ENCODE measurements at places on chromosomes 3 and 15. TPM values are rescaled to one million over a fixed set of nuclear protein-coding genes. Genes with fewer than 3 reads are reported as not detected.
A peak's percentile ranks its signal among the peaks of the same experiment; 100 is the strongest.

PROS1 gene
- 87.5 TPM for total RNA-seq

RARB gene
- 4.1 TPM for total RNA-seq

ANP32A gene
- total RNA-seq, result 27.4 TPM

CYP11A1 gene
- total RNA-seq, result 2.1 TPM

DYNLT2B gene
- total RNA-seq, result 10.9 TPM

OR4F15 gene
- total RNA-seq, result not detected

EPB42 gene
- not detected for total RNA-seq

ISL2 gene
- 0.29 TPM for total RNA-seq

DNA sequence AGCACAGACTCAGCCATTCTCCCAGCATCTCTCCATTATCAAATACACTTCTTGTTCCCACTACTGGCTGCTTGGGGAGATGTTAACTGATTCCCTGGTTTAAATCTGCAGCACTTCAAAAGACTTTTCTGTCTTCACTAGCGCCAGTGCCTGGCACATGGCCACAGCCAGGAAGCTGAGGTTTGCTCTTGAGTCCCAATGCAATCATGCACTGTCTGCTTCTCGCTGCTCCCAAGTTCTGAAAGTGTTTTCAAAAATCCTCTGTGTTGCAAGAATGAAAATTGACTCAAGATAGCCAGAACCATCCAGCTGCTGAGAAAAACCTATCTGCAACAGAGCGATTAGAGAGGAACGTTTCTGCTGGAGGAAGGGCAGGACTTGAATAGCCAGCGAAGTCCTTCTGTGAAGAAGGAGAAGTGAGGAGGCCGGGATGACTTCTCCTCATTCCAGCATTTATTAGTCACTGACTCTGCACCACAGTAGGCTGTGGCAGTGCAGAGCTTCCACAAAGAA is 358.4 kb upstream of the NR2F2 start:
- peak; percentile 35 for DNase-seq

- DNase-seq, result no peak
Observed at GRCh38 chr15:97998307-97999071, 38.0 kb downstream of the ARRDC4 start.

DNA sequence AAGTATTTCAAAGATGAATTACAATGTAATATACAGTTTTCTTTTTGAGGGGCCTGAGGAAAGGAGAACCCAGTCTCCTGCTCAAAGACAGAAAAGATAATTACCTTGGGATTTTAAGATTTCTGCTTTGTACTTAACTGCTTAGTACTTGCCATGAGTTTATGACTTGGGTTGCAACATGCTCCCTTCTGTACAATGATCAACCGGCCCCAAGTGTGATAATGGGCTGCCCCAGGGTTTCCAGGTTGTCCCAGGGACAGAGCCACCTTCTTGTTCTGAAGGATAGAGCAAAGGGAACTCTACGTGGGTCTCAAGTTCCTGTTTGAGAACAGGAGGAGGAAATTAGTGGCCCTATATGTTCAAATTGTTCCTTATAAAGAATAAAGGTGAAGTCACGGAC is 104.8 kb downstream of the ABHD5 start:
- DNase-seq, result no peak

DNA sequence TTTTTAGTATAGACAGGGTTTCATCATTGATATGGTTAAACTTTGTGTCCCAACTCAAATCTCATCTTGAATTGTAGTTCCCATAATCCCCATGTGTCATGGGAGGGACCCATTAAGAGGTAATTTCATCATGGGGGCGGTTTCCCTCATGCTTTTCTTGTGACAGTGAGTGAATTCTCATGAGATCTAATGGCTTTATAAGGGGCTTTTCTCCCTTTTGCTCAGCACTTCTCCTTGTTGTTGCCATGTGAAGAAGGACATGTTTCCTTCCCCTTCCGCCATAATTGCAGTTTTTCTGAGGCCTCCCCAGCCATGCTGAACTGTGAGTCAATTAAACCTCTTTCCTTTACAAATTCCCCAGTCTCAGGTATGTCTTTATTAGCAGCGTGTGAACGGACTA is 20.2 kb upstream of the ZNF710 start:
- DNase-seq, result no peak

DNA sequence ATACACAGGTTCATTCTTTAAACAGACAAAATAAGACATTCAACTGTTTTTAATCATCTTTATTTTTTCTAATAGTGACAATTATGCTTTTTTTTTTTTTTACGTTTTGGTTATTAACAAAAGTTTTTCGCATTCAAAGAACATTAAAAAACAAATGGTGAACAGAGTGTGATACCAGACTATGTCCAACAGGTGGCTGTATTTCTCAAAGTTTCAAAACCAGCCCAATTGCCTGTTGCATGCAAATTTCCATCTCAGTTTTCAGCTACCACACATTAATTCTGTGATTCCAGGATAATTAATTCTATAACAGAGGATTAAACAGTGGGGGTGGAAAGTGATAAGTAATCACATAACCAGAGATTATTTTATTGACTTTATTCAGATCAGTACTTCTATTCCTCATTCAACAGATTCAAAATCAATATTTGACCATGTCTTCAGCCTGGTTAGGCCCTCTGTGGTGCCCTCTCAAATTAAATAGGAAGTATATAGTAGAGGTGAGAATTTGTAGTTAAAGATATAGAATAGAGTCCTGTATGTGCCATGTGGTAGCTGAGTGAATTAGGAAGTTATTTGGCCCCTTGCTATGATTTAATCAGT is 122.2 kb upstream of the DCBLD2 start:
- peak; percentile 5 for DNase-seq

- DNase-seq, result peak; percentile 21
Observed at GRCh38 chr3:185527364-185527763, 25.0 kb downstream of the LIPH start.

DNA sequence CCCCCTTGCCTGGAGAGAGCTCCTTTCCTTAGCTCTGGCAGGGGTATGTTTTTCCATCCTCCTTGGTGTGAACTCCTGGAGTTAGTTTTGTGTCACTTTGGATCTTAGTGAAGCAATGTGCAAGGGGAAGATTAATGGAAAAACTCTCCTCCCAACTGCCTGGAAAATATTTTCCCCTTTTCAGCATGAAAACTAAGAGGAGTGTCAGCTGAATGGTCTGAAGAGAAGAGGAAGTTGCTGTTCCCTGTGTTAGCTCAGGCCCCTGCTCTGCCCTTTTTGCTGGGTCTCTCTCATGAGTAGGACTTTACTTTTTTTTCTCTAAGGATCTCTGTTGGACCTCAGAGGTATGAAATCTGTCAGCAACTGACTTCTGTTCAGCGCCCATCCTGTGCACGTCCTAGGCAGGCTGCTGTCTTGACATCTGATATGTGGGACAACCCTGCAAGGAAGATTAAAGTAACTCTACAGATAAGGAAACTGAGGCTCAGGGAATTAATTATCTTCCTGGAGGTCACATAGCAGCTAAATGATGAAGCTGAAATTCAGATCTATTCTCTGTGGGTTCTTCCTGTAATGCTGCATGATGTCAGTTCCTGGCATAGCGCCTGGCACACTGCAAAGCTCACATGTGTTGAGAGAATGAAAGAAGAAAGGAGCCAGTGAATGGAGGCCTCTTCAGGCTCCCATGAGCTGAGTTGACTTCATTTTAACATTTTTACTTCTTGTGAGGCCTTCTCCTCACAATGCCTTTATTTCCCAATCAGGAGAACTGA is 109.7 kb upstream of the GALNT15 start:
- no peak for DNase-seq

GRCh38 chr3:140972833-140973232 is 31.2 kb downstream of the SLC25A36 start:
- DNase-seq, result no peak

- no peak for DNase-seq
Observed at GRCh38 chr15:73593304-73594074, 39.7 kb downstream of the NPTN start.

DNA sequence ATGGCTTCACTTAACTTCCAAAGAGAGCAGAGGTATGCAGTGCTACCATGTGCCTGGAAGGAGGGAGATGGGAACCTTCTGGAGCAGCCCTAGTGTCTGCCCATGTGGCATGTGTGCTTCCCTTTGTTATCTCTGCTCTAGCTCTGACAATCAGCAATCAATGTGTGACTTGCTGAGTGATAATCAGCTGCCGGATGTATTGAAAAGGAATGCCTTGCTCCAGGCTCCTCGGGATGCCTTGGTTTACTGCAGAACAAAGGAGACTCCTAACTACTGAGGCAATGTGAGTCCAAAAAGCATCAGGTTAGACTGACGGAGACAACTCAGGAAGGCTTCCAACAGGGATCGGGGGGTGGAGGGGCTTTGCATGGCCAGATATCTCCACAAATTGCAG is 36.0 kb upstream of the CORO2B start:
- no peak for DNase-seq

DNA sequence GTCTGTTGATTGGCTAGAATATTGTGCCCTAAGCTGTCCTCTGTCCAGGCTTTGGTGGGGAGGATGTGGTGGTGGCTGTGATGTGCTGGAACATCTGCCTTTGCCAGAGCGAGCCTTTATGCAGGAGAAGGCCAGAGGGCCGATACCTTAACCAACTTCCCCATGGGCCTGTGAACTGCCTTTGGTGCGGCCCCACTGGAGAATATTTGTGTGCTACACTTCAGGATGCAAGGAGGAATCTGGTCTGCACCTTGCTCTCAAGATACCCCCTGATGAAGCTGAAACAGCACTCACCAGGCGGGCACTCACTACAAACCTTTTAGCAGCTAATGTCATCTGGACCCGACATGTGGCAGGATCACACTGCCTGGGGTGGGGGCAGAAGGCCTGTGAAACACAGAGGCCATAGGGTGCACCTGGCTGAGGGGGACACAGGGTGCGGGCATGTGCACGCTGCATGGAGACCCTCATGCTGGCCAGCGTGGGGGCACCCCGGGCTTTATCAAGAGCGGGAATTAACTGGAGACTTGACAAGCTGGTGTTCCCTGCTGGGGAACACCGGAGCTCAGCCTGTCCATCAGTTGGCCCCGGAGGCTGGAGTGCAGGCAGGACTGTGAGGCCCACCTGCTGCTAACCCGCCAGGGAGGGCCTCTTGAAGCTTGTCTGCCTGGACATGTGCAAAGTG is 16.4 kb downstream of the PRR23E start:
- no peak for DNase-seq

DNA sequence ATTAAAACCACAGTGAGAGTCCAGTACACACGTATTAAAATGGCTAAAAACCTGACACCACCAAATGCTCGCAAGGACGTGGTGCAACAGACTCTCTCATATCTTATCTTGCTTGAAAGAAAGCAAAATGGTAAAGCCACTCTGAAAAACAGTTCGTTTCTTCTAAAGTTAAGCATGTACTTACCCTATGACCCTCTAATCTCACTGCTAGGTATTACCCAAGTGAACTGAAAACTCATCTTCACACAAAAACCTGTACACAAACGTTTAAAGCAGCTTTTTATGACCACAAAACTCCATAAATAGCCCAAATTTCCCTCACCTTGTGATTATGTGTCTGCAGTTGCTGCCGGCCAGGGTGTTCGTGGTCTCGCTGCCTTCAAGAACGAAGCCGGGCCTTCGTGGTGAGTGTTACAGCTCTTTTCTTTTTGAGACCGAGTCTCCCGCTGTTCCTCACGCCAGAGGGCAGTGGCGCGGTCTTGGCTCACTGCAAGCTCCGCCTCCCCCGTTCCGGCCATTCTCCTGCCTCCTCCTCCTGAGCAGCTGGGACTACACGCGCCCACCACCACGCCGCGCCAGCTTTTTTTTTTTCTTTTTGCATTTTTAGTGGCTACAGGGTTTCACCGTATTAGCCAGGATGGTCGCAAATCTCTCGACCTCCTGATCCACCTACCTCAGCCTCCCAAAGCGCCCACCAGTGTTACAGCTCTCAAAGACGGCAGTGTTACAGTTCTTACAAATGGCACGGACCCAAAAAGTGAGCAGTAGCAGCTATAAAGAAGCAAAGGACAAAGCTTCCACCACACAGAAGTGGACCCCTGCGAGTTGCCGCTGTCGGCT is 165.4 kb downstream of the TJP1 start:
- peak; percentile 79 for DNase-seq

- DNase-seq, result peak; percentile 58
Observed at GRCh38 chr15:101625980-101626379, 26.2 kb downstream of the TM2D3 start.

GRCh38 chr15:69658411-69658945 is 205.9 kb downstream of the RPLP1 start:
- no peak for DNase-seq

DNA sequence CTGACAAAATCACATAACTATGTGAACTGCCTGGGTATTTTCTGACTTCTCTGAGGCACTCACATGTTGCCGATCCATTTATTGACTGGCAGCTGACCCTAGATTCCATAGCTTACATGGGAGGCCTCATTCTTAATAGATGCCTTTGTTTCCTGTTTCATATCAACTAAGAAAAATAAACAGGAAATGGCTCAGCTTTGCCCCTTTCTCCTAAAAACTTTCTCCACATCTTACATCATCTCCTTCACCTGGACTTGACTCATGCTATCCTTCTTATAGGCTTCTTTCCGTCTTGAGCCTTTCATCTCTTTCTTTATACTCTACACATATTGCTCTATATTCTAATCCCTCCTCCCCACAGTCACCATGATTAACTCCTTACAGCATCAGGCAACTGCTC is 38.0 kb downstream of the TXNRD3 start:
- no peak for DNase-seq

DNA sequence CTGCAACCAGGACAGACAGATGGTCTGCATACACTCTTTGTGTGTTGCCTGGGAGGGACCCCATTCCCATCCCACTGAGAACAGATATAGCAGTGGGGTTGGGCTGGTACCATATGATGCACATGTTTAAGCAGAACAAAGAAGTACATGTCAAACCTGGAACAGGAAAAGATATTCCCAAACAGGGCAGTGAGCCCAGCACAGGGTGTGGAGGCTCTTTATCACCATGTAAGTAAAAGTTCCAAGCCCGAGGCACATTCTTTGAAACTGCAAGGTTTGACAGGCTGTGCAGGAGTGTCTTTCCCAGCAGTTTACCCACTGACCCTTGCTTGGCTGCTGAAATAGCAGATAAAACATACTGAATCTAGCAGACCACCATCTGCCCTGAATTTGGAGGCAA is 5.3 kb upstream of the ZNF445 start:
- no peak for DNase-seq

GRCh38 chr15:53210653-53211052 is 420.5 kb upstream of the ONECUT1 start:
- no peak for DNase-seq

GRCh38 chr3:76700323-76700722 is 339.6 kb upstream of the ROBO2 start:
- DNase-seq, result no peak

DNA sequence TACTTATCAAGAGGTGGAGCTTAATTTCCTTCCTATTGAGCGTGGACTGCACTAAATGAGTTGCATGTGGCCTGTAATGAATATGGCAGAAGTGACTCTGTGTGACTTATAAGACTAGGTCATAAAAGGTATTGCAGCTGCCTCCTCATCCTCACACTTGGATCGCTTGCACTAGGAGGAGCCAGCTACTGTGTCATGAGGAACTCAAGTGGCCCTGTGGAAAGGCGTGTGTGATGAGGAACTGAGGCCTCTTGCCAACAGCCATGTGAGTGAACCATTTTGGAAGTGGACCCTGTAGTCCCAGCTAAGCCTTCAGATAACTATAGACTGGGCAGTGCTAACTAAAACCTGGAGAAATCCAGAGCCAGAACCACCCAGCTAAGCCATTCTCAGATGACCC is 7.1 kb upstream of the SLC30A4 start:
- no peak for DNase-seq
